Esophagus squamous epithelium (tissue), 5 donors: ENCODE measurements at places on chromosomes 3 and 15.

- DNase-seq, result no peak
Measured at GRCh38 chr3:104892044-104892443, 474.7 kb upstream of the ALCAM start.

- no peak for DNase-seq
Measured at GRCh38 chr3:170278627-170279026, 56.4 kb downstream of the PRKCI start.

GRCh38 chr3:63922491-63923199, 10.5 kb upstream of the SCAANT1 start:
- no peak for DNase-seq

DNA sequence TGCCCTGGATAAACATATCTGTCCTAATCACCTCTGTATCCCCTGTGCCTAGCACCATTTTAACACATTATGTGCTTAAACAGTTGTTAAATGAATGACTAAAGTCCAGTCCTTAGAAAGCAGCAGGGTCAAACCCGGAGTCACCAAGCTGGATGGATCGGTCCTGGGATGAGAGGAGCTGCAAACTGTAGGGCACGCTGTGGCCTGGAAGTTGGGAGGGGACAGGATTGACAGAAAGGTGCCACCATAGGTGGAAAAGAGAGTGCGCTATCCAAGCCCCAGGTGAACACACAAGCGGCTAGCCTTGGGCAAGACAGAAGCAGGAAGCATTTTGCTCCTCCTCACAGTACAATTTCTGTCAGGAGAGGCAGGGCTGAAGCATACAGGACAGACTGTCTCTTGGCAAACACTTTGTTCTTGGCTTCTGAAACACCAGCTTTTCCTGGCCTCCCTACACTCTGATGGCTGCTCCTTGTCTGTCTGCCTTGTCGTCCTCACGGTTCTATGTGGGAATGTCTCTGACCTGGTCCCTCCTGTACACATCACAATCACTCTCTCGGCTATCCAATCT, 48.4 kb upstream of the KY start:
- no peak for DNase-seq

DNA sequence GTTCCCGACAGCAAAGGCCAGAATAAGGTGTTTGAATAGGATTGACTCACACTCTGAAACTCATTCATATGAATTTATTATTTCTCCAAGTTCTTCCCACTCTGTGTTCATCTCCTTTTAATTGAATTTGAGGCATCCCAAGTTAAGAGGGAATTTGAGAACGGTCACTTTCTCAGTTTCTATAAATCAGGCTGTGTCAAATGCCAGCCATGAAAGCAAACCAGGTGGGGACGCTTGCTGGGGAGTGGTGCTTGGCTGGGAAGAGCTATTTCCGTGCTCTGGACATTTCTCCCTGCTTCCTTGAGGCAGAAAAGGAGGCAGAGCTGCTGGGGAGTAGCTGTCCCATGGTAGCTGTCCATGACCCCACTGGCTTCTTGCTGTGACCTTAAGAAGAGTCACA, 116.6 kb downstream of the FBN1 start:
- no peak for DNase-seq

GRCh38 chr15:74504836-74505235, 36.2 kb upstream of the ARID3B start:
- no peak for DNase-seq

GRCh38 chr3:187967993-187968392, 186.0 kb upstream of the LPP start:
- no peak for DNase-seq

GRCh38 chr3:192848371-192849233, 69.1 kb downstream of the MB21D2 start:
- DNase-seq, result no peak

GRCh38 chr3:52240059-52240885, 1.3 kb upstream of the TWF2 start:
- DNase-seq, result no peak

DNA sequence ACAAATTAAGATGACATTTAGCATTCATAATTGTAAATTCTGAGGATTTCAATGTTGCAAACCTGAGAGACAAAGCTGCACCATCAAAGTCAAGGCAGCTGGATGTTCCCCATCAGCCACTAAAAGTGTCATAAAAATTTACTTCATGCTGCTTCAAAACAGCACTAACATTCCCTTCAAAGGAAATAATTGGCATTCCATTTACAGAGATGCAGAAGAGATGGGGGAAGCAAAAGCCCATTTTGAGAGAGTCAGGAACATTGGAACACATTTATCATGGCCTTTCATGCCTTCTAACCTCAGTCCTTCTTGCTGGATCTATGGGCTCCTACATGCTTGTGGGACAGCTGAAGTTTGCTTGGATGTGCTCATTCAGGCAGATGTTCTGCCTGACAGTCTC, 6.4 kb upstream of the TMEM158 start:
- no peak for DNase-seq

GRCh38 chr3:187122261-187122660, 17.0 kb downstream of the RPL39L start:
- no peak for DNase-seq

- no peak for DNase-seq
Measured at GRCh38 chr3:8220291-8220690, 281.3 kb upstream of the LMCD1 start.

- no peak for DNase-seq
Measured at GRCh38 chr15:78097667-78098066, 5.3 kb downstream of the SH2D7 start.

GRCh38 chr3:16837602-16838001, 47.2 kb upstream of the PLCL2 start:
- no peak for DNase-seq

DNA sequence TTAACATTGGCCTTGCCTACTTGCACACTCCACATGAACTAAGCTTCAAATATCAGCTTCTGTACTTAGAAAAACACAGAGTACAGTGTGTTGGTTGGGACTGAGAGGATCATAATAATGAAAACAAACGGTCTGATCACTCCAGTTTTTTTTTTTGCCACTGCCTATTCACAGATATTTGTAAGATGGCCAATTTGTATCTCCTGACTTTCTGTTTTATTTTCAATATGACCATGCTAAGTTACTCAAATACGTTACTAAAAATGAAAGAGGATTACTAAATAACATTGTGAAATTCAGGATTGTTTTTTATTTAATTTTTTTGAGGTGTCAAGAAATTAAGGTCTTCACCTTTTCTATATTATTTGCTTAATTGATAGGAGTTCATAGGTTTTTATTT, 595.1 kb downstream of the TUSC7 start:
- no peak for DNase-seq

DNA sequence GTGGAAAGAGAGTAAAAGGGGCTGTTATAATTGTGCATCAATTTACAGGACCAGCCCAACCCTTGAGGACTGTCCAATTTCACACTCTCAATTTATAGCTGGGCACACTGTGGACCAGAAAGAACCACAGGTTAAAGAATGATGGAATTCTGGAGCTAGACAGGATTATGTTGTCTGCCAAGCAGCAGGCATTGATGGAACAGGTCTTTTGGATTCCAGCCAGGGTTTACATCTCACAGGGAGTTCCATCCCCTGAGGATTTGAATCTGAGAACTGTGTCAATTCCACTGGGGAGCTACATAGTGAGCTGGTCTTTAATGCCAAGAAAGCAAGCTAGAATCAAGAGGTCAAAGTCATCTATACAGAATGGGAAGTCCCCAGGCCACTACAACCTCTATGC, 389.5 kb upstream of the WNT5A start:
- no peak for DNase-seq

DNA sequence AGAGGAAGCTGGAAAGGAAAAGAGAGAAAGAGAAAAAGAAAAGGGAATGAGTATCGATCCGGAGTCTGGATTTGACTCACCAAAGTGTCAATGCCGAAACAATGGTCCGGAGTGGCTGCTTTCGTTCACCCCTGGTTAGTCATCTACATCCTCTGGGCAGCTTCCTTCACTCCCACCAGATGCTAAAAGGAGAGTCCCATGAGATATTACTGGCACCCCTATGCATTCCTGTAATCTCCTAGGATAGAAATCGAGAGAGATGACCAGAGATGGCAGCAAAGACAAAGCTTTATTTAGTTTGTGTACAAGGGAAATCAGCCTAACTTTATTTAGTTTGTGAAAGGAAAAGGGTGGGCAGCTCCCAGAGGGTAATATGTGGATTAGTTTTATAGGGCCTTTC, 622.2 kb downstream of the ZPLD1 start:
- DNase-seq, result no peak

- no peak for DNase-seq
Measured at GRCh38 chr3:77171026-77171425, 131.1 kb downstream of the ROBO2 start.

GRCh38 chr3:138678086-138678485, 69.5 kb downstream of the FAIM start:
- no peak for DNase-seq

DNA sequence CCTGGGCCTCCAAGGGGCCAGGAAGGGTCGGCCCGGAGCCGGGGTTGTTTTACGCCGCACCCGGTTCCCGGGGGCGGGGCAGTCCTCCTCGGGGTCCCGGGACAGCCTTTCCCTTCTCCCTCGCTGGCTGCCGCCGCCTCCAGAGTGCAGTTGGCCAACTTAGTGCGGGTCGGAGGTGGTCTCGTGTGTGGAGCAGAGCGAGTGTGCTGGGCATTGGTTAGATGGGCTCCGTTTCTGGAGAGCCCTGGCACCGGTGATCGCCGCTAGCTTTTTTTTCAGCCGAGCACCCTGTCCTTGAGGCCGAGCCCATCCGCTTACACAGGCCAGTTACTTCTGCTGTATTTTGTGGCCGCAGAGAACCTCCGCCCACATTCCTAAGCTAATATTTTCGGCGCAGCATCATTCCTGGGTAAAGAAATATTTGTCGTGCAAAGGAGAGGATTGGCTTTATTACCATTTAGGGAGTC, 585 bp downstream of the KIF23 start:
- no peak for DNase-seq

- DNase-seq, result no peak
Measured at GRCh38 chr3:12681943-12682390, 18.1 kb upstream of the RAF1 start.

- no peak for DNase-seq
Measured at GRCh38 chr3:185484296-185484695, 14.5 kb downstream of the TMEM41A start.

GRCh38 chr3:178960181-178960580, 111.4 kb downstream of the ZMAT3 start:
- DNase-seq, result no peak

DNA sequence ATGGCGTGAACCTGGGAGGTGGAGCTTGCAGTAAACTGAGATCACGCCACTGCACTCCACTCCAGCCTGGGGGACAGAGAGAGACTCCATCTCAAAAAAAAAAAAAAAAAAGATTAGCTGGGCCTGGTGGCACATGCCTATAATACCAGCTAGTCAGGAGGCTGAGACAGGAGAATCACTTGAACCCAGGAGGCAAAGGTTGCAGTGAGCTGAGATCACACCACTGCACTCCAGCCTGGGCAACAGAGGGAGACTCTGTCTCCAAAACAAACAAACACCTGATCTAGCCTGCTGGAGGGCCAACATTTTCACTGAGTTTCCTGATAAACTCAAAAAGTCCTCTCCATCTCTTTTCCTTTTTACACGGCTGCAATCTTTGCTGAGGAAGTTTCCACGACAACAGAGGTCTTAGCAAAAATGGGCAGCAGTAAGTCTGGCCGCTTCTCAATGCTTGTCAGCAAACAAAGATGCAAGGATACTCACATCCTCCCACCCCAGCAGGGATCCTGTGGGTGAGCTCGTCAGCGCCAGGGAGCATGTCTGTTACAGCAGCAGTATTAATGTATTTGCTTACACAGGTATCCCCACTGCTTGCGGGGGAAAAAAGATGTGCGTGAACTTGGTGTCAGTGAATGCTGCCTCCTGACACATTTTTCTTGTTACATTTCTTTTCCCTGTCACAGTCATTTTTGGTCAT, 21.0 kb upstream of the CCDC174 start:
- no peak for DNase-seq

GRCh38 chr3:56815589-56815988, 13.8 kb upstream of the ARHGEF3 start:
- DNase-seq, result no peak

GRCh38 chr3:130709671-130710070, 37.0 kb downstream of the PIK3R4 start:
- DNase-seq, result no peak

DNA sequence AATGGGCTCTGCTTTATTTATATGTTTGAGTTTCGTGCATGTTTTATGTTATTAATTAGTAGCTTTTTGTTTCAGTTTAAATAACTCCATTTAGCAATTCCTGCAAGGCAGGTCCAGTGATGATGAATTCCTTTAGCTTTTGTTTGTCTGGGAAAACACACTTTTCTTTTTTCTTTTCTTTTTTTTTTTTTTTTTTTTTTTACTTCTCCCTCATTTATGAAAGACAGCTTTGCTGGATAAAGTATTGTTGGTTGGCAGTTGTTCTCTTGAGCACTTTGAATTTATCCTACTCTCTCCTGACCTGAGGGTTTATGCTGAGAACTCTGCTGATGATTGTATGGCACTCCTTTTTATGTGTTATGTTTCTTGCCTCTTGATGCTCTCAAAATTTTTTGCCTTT, 35.7 kb downstream of the TMEM39A start:
- DNase-seq, result no peak

GRCh38 chr15:90560229-90560776, 30.6 kb downstream of the CRTC3 start:
- no peak for DNase-seq

- no peak for DNase-seq
Measured at GRCh38 chr15:67838789-67839332, 984 bp downstream of the RNU6-1 start.

- no peak for DNase-seq
Measured at GRCh38 chr3:157475921-157476414, 27.2 kb downstream of the VEPH1 start.

- DNase-seq, result no peak
Measured at GRCh38 chr15:74840851-74841775, 1.8 kb downstream of the ULK3 start.

DNA sequence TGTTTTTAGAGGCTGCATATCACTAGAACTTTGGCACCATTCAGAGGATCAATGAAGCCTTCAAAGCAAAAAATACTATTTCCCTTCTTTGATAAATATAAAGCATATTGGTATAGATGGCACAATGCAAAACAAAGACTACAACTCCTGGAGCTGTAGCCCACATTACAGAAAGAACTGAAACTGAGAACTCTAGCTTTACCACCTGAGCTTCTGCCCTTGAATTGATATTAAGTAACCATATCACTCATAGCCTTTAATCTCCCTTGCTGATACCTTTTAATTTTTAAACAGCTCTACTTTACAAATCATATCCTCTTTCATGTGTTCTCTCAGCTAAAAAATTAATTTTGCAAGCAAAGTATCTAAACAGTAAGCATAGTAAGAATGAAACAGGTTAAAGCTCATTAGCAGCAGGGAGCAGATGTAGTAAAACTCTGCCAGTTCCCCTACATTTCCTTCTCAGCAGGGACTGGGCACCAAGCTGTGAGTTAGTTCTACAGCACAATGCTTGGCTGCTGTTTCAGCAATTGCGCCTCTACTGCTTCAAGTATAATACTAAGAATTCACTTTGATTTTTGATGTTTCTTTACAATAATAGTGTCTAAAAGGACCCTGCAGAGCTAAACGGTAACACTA, 97.9 kb upstream of the NANOGP8 start:
- DNase-seq, result no peak

DNA sequence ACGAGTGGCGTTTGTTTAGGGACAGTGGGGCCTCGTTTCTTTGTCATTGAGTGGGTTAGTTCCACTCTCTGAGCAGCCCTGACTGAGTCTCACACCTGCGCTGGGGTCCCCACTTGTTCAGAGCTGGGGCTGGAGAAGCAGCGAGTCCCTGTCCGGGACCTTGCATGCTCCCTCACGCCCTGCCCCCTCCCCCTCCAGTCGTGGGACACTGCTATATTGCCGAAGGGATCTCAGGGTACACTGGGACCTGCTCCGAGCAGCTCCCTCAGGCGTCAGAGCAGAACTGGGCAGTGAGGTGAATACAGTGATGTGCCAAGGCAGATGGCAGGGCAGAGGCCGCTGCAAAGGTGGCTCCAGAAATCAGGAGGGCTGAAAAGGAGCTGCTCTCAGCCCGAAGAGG, 59.9 kb upstream of the KLF13 start:
- DNase-seq, result no peak
